Activated naive CD4-positive, alpha-beta T cell treated with Interleukin-2 at 50 U/mL for 16 hours (primary cell): ENCODE measurements at places on chromosomes 4 and X.

- DNase-seq = no peak
Observed at GRCh38 chrX:66200855-66201795, 37.1 kb downstream of the HEPH start.

- peak; percentile 13 for DNase-seq
Observed at GRCh38 chr4:143357161-143357845, 20.6 kb downstream of the GAB1 start.

DNA sequence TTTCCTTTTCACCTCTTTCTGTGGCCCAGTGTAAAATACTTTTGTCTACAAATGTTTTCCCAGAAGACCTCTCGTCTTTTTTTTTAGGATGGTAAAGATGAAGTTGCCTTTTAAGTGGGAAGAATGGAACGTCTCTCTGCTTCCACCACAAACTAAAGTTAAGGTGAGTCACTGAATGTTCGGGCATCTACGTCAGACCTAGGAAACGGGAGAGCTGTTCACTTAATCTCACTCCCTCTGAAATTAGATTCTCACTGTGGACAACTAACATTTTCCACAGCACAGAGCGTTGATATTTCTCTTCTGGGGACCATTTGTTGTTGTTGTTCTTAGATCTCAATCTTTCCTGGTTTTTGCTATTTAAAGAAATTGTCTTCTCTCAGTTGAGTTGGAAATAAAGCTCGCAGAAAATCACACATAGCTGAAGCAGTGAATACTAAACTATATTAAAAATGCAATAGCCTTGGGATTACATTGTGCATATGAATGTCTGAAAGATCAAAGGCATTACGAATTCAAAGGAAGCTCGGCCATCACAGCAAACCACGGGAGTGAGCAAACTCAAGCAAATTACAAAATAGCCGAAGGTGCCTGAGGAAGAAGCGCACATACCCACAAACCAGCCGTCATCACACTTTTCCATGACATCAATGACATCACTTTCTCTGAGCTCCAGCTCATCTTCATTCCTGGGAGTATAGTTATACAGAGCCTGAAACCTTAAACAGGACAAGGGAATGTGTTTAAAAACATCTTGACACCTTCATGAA, 53.9 kb upstream of the PDLIM3 start:
- no peak for DNase-seq

GRCh38 chr4:45082101-45082500, 355.7 kb upstream of the GNPDA2 start:
- no peak for DNase-seq

DNA sequence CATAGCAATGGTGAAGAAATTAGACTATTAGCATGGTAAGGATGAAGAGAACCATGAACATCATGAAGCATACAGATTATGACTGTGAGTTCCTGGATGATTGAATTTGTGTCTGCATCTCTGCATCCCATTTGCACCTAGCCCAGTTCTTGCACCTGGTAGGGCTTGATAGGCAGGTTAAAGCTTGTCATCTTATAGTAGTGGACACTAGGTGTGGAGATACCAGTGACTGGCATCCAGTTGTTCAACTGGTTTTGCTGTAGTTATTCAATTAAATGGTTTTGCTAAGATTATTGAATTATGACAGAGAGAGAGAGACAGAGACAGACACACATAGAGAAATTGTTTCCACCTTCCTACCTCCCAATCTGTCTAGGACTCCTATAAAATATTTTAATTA, 5.0 kb downstream of the ADH7 start:
- DNase-seq = no peak

DNA sequence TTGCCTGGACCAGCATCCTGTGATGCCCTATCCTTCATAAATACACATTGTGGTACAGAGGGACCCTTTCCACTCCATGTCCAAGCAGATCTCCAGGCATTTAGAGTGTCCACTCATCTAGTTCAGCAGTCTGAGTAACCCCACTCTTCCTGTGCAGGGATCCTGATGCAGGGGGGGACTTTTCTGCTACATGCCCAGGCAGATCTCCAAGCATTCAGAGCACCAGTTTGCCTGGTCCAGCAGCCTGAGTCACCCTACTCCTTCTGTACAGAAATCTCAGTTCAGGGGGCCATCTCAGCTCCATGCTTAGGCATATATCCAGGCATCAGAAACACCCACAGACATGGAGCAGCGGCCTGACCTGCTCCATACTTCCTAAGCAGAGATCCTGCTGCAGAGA, 1089.8 kb downstream of the FAT4 start:
- no peak for DNase-seq

DNA sequence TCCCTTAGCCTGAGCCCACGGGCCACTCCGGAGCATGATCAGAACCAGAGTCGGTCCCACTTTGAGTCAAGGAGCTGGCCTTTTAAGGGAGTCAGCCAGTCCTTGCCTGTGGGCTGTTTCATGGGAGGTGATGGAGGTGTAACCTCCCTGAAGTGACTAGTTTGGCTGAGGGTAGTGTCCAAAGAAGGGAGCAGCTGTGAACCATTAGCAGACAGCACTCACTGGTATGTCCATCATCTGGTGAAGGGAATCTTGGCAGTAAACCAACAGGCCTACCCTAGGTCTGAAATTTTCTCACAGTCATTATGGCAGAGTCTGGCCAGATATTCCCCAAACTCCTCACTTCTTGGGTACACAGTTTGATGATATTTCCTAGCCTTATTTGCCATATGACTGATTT, 12.3 kb upstream of the REPS2 start:
- no peak for DNase-seq

DNA sequence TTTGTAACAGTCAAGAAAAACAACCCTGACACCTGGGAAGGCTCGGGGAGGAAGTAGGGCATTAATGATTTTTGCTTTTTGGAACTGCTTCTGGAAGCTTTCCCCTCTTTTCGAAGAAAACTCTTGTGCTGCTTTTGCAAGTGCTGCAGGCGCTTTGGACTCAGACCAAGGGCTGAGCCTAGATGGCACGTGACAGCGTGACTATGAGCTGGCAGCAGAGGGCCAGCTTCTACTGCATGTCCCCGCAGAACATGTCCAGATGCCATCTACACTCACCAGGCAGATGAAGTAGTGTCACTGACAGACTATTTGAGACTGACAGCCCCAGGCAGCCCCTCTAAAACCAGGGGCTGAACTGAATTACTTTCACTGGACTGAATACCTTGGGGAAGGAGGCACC, 6.2 kb downstream of the NR0B1 start:
- DNase-seq = no peak

GRCh38 chr4:98232202-98232601, 29.0 kb upstream of the RAP1GDS1 start:
- DNase-seq = no peak

GRCh38 chr4:82371497-82371896, 2.3 kb downstream of the HNRNPD start:
- DNase-seq = no peak

GRCh38 chr4:24322511-24322910, 261.8 kb downstream of the DHX15 start:
- DNase-seq = no peak
